HFF-Myc (cell line): ENCODE measurements at places on chromosomes 12 and 14.

GRCh38 chr12:65881348-65881961, 57.2 kb downstream of the HMGA2 start:
- no peak for DNase-seq

DNA sequence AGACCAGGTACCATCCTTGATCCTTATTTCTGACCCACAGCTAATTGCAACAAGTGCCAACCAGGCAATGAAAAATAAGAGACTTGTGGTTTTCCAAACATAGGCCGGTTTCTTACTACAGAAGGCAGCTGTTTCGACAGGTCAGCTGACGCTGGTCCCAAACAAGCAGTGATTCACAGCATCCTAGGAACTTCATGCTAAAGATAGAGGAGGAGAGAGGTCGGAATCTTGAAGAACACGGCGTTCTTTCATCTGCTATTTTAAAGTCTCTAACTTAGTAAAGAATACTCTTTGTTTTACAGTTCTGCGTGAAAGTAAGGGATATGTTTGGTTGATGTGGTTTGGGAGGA, 28.1 kb upstream of the ADGRD1 start:
- no peak for DNase-seq

- no peak for DNase-seq
Observed at GRCh38 chr14:42862114-42862513, 1255.4 kb downstream of the LRFN5 start.

DNA sequence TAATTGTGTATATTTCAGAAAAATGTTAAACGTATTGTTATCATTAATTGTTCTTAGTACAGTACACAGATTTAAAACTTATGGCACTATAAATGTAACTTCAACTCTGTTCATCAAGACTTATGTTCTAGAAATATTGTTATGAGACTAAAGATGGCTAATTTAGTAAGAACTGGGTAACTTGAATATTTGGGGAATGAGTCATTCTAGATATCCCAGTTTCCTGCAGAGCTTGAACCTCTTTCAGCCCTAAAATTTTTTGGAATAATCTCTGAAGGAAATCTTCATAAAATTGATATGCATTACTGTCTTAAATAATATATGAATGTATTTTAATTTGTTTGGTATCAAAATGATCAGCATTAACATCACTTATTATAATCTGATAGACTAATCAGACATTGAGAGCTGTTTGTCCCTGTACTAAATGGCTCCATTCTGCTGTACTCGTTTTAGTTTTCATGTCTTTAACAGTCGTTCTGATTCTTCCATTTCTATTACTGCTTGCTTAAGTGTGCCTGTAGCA, 87.1 kb downstream of the VEZT start:
- DNase-seq = no peak

DNA sequence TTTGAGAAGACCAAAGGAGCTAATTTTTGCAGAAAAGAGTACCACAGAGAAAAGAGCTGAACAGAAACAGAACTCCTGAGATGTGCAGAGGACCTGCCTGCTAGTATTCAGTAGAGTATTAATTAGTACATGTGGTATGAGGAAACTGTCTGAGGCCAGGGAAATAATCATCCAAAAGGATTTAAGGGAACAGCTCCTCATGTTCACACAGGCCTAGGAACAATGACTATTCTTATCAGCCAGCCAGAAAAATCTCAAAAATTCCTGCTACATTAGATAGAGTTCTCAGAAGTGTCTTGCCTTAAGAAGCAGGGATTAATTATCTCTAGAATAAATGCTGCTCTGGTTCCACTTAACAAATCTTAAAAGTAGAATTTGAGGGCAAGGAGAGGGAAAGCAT, 36.4 kb downstream of the PKP2 start:
- no peak for DNase-seq
